Stimulated activated CD8-positive, alpha-beta memory T cell treated with anti-CD3 and anti-CD28 coated beads, Interleukin-7, amount 100 ng/mL, for 1 hour (primary cell): ENCODE measurements at places on chromosomes 2 and 18.

GRCh38 chr2:2031101-2031500, 286.8 kb upstream of the PXDN start:
- DNase-seq: no peak

DNA sequence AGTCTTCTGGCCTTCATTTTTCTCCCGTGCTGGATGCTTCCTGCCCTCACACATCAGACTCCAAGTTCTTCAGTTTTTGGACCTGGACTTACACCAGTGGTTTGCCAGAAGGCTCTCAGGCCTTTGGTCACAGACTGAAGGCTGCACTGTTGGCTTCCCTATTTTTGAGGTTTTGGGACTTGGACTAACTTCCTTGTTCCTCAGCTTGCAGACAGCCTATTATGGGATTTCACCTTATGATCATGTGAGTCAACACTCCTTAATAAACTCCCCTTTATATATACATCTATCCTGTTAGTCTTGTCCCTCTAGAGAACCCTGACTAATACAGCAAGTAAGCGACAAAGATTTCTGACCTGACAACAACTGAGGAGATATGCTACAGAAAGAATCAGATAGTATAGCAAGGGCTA, 7.2 kb downstream of the CDC42EP3 start:
- DNase-seq: no peak

DNA sequence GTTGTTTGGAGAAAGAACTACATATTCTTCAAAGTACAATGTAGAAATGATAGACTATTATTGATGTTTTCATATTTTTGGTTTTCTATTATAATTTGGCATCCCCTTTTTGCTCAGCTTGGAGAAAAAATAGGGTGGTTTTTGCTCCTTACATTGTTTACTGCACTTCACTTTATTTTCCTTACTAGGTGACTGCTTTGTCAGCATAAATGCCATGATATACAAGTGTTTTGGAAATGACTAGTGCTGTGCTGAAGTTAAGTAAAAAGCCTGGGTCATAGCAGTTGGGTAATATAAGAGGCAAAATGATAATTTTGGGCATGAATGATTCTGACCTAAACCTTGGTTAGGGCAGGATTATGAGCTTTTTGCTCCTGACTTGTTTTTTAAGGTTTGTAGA, 250.9 kb downstream of the KCNS3 start:
- DNase-seq: no peak

- no peak for DNase-seq
Observed at GRCh38 chr18:13493079-13493478, 233.3 kb downstream of the FAM210A start.

DNA sequence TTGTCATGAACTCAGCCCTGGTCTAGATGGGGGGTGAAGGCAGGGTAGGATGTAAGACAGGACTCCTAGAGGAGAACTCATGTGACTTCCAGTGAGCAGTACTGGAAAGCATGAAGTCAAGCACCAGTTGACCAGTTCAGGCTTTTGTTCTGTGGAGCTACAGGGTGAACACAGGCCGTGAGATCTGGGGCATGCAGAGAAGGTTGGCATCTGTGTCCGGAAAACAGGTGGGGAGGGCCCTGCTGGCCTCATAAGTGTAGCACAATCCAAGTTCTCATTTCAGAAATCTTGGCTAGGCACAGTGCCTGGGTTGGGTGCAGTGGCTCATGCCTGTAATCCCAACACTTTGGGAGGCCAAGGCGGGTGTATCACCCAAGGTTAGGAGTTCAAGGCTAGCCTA, 50.9 kb upstream of the SPATS2L start:
- no peak for DNase-seq

DNA sequence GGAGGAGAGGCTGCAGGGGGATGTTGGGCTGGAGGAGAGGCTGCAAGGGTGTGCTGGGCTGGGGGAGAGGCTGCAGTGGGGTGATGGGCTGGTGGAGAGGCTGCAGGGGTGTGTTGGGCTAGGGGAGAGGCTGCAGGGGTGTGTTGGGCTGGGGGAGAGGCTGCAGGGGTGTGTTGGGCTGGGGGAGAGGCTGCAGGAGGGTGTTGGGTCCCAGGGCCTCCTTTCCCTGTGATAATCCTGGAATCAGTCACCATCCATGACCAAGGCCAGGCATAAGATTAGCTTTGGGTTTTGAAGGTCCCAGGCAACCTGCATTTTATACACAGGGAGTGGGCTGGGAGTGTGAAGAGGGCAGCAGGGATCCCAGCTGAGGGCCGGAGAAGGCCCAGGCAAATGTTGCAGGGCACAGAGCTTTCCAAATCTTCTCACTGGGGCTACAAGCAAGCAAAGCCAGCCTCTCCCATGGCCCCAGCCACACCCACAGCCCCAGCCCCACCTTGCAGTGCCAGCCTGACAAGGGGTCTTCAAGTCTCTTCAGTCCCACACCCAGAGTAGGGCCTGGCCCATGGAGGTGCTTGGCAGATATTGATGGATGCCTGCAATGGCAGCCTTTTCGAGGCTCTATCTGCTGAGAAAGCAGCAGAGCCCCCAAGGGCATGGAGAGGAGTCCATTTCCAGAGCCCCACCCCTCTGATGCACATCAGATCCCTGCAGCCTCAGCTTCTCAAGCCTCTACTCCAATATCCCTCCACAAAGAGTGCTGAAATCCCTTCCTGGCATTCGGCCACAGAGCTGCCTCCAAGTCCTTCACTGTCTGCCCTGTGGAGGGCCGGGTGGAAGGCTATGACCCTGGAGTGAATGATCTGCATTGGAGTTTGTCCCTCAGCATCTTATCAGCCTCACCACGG, 50.3 kb upstream of the GLI2 start:
- DNase-seq: no peak

GRCh38 chr2:213157242-213157641, 5.8 kb upstream of the IKZF2 start:
- DNase-seq: no peak

DNA sequence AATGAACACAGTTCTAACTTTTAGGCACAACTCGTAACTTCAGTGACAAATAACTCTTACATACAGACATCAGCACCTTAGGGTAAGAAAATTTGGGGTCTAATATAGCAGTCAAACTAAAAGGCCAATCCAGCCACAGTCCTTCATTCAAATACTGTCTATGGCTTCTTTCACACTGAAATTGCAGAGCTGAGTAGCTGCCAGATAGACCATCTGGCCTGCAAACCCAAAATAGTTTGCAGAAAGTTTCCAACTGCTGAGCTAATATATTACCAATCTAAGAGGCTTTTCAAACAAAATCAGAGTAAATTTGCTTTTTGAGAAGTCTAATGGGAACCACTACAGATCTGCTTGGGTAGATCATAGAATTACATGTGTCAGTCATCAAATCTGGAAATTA, 183.4 kb downstream of the GALR1 start:
- DNase-seq: no peak

DNA sequence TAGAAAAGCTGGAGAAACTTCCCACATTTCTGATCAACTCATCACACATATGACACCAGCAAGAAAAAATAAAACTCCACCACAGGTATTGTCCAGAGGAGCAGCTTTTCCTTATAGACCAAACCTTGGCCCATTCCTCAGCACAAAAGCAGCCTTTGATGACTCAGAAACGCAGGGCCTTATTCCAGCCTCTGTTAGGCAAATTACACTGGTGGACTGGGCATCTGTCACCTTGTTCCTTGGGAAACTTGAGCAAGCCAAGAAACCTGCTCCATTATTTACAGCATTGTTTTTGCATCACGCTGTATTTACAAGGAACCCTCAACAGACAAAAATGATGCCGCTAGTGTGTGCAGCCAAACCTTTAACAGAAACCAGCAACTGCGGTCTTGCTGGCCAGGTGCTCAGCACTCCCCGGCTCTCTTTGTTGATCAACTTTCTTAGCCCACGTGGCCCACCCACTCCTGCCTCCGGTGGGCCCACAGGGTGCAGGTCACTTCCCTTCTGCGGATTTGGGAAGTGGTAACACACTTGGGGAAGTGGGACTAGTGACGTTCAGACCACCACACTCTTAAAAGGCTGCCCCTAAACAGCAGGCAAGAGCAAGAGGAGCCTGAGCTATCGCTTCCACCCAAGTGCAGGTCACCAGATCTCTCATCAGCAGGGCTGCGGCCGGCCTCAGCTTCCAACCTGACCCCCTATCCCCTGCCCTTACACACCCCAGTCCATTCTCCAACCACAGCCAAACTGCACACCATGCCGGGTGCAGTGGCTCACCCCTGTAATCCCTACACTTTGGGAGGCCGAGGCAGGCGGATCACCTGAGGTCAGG, 1.5 kb downstream of the AP1S3 start:
- DNase-seq: no peak
